ENCODE measurements at places on chromosomes 13 and 19.

GRCh38 chr13:90321281-90321931, 1026.1 kb upstream of the MIR17HG start:
- DNase-seq, result no peak

- no peak for DNase-seq
These were observed 12.8 kb downstream of the SMAD9 start for GRCh38 chr13:36907266-36907665.

DNA sequence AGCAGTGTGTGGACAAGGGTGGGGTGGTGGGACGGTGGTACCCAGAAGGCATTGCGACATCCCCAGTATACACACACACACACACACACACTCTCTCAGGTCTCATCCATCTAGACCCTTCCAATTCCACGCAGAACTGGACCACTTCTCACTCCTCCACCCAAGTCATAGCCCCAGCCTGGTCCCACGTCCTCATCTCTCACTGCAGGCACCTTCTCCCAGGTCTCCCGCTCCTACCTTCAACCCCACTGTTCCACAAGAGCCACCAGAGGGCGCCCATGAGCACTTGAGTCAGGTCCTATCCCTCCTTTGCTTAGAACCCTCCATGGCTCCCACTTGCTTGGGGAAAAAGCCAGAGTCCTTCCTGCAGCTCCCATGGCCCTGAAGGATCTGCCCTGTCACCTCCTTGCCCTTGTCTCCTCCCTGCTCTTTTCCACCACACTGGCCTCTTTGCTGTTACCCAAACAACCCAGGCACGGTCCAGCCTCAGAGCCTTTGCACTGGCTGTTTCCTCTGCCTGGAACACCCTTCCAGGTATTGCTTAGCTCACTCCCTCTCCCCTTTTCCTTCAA, 62.6 kb downstream of the IER2 start:
- DNase-seq, result peak; percentile 50

- no peak for DNase-seq
These were observed 1.8 kb downstream of the VASP start for GRCh38 chr19:45508861-45509691.

DNA sequence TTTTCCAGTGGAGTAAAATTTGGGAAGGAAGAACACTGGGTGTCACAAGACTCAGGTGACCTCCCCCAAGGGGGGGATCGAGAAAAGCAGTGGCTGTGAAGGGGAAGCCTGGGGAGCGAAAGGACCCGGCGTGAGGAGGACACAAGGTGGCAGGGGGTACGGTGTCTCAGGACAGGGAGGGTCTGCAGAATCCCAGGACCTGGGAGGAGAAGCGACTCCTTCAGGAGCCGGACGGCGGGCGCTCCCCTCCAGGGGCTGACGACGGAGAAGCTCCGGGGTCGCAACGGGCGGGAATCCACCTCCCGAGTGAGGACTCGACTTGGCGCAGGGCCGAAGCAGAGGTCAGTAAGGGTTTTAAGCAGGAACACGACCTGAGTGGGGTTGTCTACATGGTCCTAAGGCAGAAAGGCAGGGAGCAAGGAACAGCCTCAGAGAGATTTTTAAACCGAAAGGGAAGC, 529 bp downstream of the ZNF836 start:
- no peak for DNase-seq
